ENCODE measurements at places on chromosomes 11 and 22. TPM values are rescaled to one million over a fixed set of nuclear protein-coding genes. Genes with fewer than 3 reads are reported as not detected.

The GLYATL2 gene
- total RNA-seq, result not detected

The TMEM86A gene
- 2.9 TPM for total RNA-seq

The IL17REL gene
- not detected for total RNA-seq

The PATE2 gene
- total RNA-seq, result 0.93 TPM

The SGSM1 gene
- not detected for total RNA-seq

The SNX32 gene
- total RNA-seq, result not detected
